ENCODE measurements at places on chromosomes 7 and 10.

DNA sequence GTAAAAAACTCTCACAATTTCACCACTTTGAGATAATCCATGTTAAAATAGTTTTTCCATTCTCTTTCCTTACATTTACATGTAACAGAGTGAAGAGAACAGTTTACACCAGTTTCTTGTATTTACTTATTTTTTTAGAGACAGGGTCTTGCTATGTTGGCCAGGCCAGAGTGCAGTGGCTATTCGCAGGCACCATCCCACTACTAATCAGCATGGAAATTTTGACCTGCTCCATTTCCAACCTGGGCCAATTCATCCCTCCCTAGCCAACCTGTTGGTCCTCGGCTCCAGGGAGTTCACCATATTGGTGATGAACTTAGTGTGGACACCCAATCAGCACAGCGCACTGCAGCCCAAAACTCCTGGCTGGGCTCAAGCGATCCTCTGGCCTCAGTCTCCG is 74.1 kb downstream of the LYZL2 start:
- no peak overlapping the region for H3K4me3 ChIP-seq
- H3K27me3 ChIP-seq = no peaks in the 10 kb centered on the region
- no peaks in the 10 kb centered on the region for H3K36me3 ChIP-seq
- no peak for DNase-seq
- no peak overlapping the region for H3K27ac ChIP-seq

GRCh38 chr7:52539414-52539813 is 496.0 kb upstream of the POM121L12 start:
- H3K4me1 ChIP-seq = no peaks in the 10 kb centered on the region
- H3K27ac ChIP-seq = no peak overlapping the region
- DNase-seq = no peak

DNA sequence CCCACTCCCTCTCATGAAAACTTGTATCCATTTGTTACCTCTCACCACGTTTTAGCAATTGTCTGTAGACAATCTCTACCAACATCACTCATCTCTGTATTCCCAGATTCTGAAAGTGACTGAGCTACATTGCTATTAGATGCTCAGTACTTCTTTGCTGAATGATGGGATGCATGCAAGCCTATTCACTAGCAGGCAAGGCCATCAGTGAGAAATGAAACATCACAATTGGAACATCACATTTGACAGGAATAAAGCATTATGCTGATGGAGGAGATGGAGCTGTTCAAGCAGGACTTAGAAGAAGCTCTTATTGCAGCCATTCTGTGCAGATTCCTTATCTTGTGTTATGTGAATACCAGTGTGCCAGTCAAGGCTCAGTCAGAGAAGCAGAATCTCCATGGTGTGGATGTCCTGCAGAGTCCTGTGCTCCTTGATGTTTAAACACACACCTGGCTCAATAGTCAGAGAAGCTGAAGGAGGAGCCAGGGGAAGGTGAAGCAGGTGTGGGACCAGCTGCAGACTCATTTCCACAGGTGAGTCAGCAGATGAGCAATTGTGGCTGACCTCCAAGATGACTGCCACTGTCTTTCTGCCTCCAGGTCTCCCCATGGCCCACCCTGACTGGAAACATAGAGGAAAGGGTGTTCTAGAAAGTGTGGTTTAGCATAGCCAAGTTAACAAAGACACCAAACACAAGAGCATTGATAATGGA is 965.5 kb downstream of the GRID1 start:
- no peak overlapping the region for H3K4me3 ChIP-seq
- H3K27me3 ChIP-seq = no peaks in the 10 kb centered on the region
- H3K36me3 ChIP-seq = no peaks in the 10 kb centered on the region
- no peaks in the 10 kb centered on the region for H3K4me1 ChIP-seq
- DNase-seq = no peak
- no peak overlapping the region for H3K27ac ChIP-seq

GRCh38 chr7:149615690-149616270 is 118.2 kb upstream of the ZNF746 start:
- peaks cover 4% of the 10 kb centered on the region for H3K4me1 ChIP-seq
- DNase-seq = no peak
- peaks cover 99% of the 10 kb centered on the region for H3K36me3 ChIP-seq
- H3K4me3 ChIP-seq = no peak overlapping the region

DNA sequence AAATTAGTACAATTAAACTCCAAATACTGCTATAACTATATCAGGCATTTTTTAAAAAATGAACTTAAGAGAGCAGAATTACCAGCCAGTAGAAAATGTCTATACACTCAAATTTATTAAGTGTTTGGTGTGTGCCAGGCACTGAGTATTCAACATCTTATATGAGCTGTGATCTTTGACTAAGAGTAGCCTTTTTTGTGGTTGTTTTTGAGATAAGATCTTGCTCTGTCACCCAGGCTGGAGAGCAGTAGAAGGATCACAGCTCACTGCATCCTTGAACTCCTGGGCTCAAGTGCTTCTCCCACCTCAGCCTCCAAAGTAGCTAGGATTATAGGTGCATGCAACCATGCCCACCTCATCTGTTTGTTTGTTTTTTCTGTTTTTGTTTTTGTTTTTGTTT is 102.5 kb upstream of the CELF2 start:
- peak overlapping the region; percentile 78 for H3K27ac ChIP-seq
- H3K4me3 ChIP-seq = no peak overlapping the region
- no peak for DNase-seq
- no peaks in the 10 kb centered on the region for H3K36me3 ChIP-seq

GRCh38 chr7:142563470-142563869 is 185.8 kb upstream of the PRSS1 start:
- no peak overlapping the region for H3K4me3 ChIP-seq
- DNase-seq = no peak
- H3K27me3 ChIP-seq = peaks cover 14% of the 10 kb centered on the region
- no peaks in the 10 kb centered on the region for H3K36me3 ChIP-seq
- no peaks in the 10 kb centered on the region for H3K4me1 ChIP-seq

GRCh38 chr10:14487488-14487883 is 156.8 kb upstream of the FRMD4A start:
- no peaks in the 10 kb centered on the region for H3K4me1 ChIP-seq
- no peak for DNase-seq
- no peak overlapping the region for H3K27ac ChIP-seq
- no peaks in the 10 kb centered on the region for H3K36me3 ChIP-seq
- peaks cover 7% of the 10 kb centered on the region for H3K27me3 ChIP-seq

- no peaks in the 10 kb centered on the region for H3K27me3 ChIP-seq
- no peaks in the 10 kb centered on the region for H3K4me1 ChIP-seq
- H3K4me3 ChIP-seq = no peak overlapping the region
Observed at GRCh38 chr10:369684-370448, 234.6 kb downstream of the ZMYND11 start.

GRCh38 chr7:17408245-17408903 is 109.9 kb downstream of the AHR start:
- H3K4me1 ChIP-seq = no peaks in the 10 kb centered on the region
- peak; percentile 16 for DNase-seq

DNA sequence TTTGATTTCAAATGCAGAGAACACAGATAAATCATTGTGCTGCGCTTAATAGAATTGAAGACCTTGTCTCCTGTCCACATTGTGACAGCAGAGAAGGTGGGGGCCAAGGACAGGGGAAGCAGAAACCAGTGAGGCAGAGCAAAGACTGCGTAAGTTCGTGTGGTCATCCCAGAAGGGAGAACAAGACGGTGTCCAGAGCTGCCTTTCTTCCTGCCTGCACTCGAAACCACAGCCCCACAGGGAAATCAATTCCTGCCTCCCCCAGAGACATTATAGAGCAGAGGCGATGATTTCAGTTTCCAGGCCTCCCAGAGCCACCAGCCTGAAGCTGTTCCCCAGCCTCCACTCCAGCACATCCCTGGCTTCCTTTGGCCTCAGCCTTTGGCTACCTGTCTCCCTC is 39.7 kb upstream of the UCN3 start:
- no peak overlapping the region for H3K4me3 ChIP-seq
- H3K4me1 ChIP-seq = no peaks in the 10 kb centered on the region
- no peaks in the 10 kb centered on the region for H3K36me3 ChIP-seq
- no peaks in the 10 kb centered on the region for H3K27me3 ChIP-seq
- no peak overlapping the region for H3K27ac ChIP-seq
- DNase-seq = no peak

- H3K27me3 ChIP-seq = no peaks in the 10 kb centered on the region
- no peak overlapping the region for H3K27ac ChIP-seq
- no peak for DNase-seq
- peaks cover 63% of the 10 kb centered on the region for H3K4me1 ChIP-seq
- H3K36me3 ChIP-seq = no peaks in the 10 kb centered on the region
Observed at GRCh38 chr10:75123088-75123682, 11.7 kb downstream of the SAMD8 start.

- DNase-seq = no peak
- H3K27me3 ChIP-seq = no peaks in the 10 kb centered on the region
- H3K4me1 ChIP-seq = no peaks in the 10 kb centered on the region
- no peak overlapping the region for H3K4me3 ChIP-seq
- H3K36me3 ChIP-seq = no peaks in the 10 kb centered on the region
- no peak overlapping the region for H3K27ac ChIP-seq
Observed at GRCh38 chr7:156818133-156818532, 74.8 kb downstream of the LMBR1 start.

- H3K27ac ChIP-seq = no peak overlapping the region
- no peak overlapping the region for H3K4me3 ChIP-seq
- H3K4me1 ChIP-seq = no peaks in the 10 kb centered on the region
Observed at GRCh38 chr10:59513558-59513957, 151.2 kb upstream of the FAM13C start.

GRCh38 chr7:390761-391410 is 100.9 kb downstream of the FOXL3 start:
- H3K27ac ChIP-seq = no peak overlapping the region
- H3K4me1 ChIP-seq = no peaks in the 10 kb centered on the region
- H3K4me3 ChIP-seq = no peak overlapping the region
- DNase-seq = no peak
- no peaks in the 10 kb centered on the region for H3K36me3 ChIP-seq
- no peaks in the 10 kb centered on the region for H3K27me3 ChIP-seq

DNA sequence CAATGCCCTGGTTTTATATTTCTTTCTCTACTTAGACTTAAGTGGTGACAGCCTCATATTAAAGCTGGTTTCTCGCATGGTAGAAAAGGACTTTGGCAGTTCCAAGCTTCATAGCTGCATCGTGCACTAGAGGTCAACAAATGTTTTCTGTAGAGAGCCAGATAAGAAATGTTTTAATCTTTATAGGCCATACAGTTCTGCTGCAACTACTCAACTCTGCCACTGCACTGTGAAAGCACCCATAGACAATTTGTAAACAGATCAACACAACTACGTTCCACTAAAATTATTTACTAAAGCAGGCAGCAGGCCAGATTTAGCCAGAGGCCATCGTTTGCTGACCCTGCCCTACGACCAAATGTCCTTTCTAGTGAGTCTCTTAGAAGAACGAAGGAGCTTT is 36.7 kb downstream of the CSGALNACT2 start:
- H3K27ac ChIP-seq = no peak overlapping the region
- no peaks in the 10 kb centered on the region for H3K27me3 ChIP-seq
- no peak overlapping the region for H3K4me3 ChIP-seq
- peaks cover 84% of the 10 kb centered on the region for H3K36me3 ChIP-seq
- no peak for DNase-seq

DNA sequence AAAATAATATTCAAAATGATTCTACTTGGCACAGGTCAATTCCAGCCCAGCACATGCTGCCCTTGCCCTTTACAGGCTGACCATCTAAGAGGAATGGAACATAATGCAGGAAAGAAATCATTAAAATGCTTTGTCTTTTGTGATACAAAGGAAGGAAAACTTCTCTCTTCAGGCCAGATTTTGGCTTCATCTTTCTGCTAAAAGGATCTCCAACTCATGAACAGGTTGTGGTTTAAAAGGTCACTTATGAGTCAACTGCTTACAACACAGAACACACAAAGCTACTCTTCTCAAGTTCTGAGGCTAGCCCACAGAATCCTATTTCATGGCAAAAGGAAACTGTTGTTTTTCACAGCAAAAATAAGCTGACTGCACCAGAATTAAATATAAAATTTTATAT is 197.1 kb downstream of the DOCK4 start:
- no peaks in the 10 kb centered on the region for H3K36me3 ChIP-seq
- peaks cover 42% of the 10 kb centered on the region for H3K4me1 ChIP-seq
- no peak overlapping the region for H3K4me3 ChIP-seq
- H3K27me3 ChIP-seq = no peaks in the 10 kb centered on the region
- no peak overlapping the region for H3K27ac ChIP-seq

DNA sequence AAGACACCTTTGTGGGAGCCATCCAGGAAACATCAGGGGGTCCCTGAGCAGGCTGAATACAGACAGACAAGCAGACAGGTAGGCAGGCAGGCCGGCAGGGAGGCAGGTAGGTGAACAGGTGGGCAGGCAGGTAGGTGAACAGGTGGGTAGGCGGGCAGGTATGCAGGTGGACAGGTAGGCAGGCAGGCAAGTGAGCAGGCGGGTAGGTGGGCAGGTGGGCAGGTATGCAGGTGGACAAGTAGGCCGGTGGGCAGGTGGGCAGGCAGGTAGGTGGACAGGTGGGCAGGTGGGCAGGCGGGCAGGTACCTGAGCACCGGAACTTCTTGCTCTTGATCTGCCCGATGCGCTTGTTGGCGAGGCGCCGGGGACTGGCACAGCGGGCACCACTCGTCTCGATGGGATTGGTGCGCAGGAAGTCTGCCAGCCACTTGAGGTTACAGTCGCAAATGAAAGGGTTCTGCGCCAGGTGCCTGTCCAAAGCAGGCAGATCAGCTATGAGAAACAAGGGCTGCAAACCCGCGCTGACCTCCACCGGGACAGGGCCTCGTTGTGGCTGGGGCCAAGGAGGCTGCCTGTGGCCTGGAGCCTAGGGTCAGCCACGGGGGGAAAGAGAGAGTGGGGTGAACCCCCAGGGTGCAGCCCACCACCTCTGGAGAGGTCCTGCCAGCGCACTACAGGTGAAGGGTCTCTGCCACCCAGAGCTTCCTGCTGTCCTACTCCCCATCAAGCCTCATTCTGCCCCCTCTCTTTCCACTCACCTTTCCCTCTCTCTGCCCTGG is 136.9 kb downstream of the SLIT1 start:
- H3K4me1 ChIP-seq = peaks cover 5% of the 10 kb centered on the region
- no peak overlapping the region for H3K27ac ChIP-seq
- H3K27me3 ChIP-seq = no peaks in the 10 kb centered on the region
- no peak for DNase-seq
- no peak overlapping the region for H3K4me3 ChIP-seq

DNA sequence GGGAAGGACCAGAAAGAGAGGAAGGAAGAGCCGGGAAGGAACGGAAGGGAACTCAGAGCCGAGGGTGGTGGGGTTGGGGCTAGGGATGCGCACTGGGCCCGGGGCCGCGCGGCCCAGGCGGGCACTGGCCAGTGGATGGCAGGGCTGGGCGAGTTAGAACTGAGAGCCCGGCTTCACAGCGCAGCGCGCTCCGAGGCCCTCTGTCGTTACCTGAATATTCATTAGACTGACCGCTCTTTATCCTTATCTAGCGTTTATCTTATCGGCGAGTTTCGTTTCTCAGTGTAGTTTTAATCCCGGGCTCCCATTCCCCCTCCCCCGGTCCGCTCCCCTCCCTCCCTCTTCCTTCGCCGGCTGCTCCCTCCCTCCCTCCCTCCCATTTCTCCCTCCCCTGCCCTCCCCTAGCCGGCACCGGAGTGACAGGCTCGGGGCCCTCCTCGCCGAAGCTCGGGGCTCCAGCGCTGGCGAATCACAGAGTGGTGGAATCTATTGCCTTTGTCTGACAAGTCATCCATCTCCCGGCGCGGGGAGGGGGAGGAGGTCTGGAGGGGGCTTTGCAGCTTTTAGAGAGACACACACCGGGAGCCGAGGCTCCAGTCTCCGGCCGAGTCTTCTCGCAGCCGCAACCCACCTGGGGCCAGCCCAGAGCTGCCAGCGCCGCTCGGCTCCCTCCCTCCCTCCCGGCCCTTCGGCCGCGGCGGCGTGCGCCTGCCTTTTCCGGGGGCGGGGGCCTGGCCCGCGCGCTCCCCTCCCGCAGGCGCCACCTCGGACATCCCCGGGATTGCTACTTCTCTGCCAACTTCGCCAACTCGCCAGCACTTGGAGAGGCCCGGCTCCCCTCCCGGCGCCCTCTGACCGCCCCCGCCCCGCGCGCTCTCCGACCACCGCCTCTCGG is at the start of gene PAX2:
Gene PAX2, plus strand, starts transcription at position 596 of the 895 bp plus-strand sequence. CDS start 679 bp downstream, outside the sequence.
- peaks cover 100% of the 10 kb centered on the region for H3K27me3 ChIP-seq
- H3K27ac ChIP-seq = no peak within 1 kb of the TSS
- peak within 1 kb of the TSS; percentile 42 for H3K4me3 ChIP-seq
- DNase-seq = no peak
- H3K4me1 ChIP-seq = peaks cover 57% of the 10 kb centered on the region
